NB4 (cell line): ENCODE measurements at places on chromosomes 13 and 19.

DNA sequence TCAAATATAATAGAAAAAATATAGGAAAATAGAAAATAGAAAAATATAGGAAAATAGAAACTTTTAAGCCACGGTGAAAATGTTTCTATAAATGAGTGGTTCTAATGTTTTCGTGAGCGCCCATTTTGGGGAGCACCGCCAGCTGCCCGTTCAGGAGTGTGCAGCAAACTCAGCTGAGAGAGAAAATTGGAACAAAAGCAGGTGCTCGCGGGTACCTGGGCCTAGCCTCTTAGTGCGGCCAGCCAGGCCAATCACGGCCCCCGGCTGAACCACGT is 204 bp upstream of the PDX1 start:
- DNase-seq, result no peak

GRCh38 chr19:3024509-3024869 is 4.6 kb downstream of the TLE2 start:
- no peak for DNase-seq

DNA sequence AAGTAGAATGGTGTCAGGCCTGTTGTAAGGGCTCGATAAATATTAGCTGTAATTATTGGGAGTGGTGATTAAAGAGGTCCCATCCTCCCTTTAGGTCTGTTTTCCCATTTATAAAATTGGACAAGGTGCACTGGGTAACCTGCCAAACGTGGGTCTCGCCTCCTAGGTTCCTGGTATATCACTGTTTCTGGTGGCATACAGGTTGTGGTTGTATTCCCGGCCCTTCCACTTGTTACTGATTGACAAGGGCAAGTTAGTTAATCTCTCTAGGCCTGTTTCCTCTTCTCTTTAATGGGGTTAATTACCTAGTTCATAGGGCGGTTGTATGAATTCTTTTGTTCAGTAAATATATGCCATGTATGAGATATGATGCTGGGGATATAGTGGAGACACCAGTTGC is 1.5 kb downstream of the PPP2R1A start:
- no peak for DNase-seq

GRCh38 chr13:78028960-78029359 is 110.3 kb upstream of the EDNRB start:
- DNase-seq, result no peak

DNA sequence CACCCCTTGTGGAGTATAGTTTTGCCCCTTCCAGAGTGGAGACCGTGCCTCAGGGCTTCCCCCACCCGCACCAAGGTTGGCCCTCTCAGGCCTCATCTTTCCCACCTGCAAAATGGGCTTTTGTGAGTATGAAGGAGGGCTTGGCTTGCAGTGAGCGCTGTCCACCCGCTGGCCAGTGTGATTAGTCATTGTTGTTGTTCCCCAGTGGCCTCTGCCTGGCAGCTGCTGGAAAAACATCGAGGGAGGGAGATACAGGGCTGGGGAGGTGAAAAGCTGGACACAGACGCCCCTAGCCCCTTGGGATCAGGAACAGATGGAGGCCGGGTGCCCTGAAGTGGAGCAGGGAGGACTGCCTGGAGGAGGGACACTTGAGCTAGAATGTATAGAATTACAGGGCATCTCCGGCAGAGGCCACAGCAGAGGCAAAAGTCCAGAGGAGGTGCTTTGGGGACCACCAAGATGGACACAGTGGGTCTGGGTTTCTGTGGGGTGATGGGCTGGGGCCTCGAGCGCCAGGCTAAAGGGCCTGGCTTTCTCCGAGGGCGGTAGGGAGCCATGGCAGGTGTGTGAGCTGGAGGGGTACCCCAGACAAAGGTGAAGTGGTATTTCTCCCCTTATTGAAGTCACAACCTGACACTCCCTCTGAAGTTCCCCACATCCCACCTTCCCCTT is 3.9 kb upstream of the IL12RB1 start:
- no peak for DNase-seq
